ENCODE measurements at places on chromosomes 4 and X. TPM values are rescaled to one million over a fixed set of nuclear protein-coding genes. Genes with fewer than 3 reads are reported as not detected.

DNA sequence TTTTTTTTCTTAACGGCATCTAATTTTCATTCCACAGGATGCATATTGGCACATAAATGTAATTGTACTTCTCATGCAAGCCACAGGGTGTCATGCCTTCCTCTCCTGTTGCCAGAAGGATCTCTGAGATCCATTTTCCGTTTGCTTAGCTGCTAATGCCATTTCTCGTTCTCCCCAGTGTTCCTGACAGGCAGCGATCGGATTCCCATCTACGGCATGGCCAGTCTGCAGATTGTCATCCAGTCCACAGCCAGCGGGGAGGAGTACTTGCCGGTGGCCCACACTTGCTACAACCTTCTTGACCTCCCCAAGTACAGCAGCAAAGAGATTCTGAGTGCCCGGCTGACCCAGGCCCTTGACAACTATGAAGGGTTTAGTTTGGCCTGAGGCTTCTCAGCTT, 8.9 kb upstream of the NAP1L5 start:
- H3K36me3 ChIP-seq = no peaks in the 10 kb centered on the region
- no peaks in the 10 kb centered on the region for H3K27me3 ChIP-seq
- H3K4me1 ChIP-seq = no peaks in the 10 kb centered on the region
- no peak for DNase-seq
- H3K27ac ChIP-seq = peak overlapping the region; percentile 46

Gene BTK
- 3.7 TPM for total RNA-seq

- no peak overlapping the region for H3K4me3 ChIP-seq
- no peaks in the 10 kb centered on the region for H3K4me1 ChIP-seq
- no peak overlapping the region for H3K27ac ChIP-seq
- peak; percentile 13 for DNase-seq
- no peaks in the 10 kb centered on the region for H3K36me3 ChIP-seq
Observed at GRCh38 chrX:72461766-72462165, 110.9 kb downstream of the HDAC8 start.

Gene TCEAL5
- not detected for total RNA-seq

GRCh38 chr4:37503261-37503660, 182.9 kb downstream of the RELL1 start:
- H3K36me3 ChIP-seq = no peaks in the 10 kb centered on the region
- no peak overlapping the region for H3K27ac ChIP-seq
- H3K4me3 ChIP-seq = no peak overlapping the region

GRCh38 chrX:13223868-13224567, 95.8 kb downstream of the ATXN3L start:
- no peaks in the 10 kb centered on the region for H3K4me1 ChIP-seq
- no peaks in the 10 kb centered on the region for H3K27me3 ChIP-seq
- no peak for DNase-seq
- no peak overlapping the region for H3K4me3 ChIP-seq
- H3K27ac ChIP-seq = no peak overlapping the region
- no peaks in the 10 kb centered on the region for H3K36me3 ChIP-seq

Gene IBSP
- not detected for total RNA-seq
